SK-N-SH (cell line): ENCODE measurements at places on chromosomes 1 and 21.

GRCh38 chr21:45266518-45267389 lies 20.9 kb downstream of the POFUT2 start:
- DNase-seq, result no peak

DNA sequence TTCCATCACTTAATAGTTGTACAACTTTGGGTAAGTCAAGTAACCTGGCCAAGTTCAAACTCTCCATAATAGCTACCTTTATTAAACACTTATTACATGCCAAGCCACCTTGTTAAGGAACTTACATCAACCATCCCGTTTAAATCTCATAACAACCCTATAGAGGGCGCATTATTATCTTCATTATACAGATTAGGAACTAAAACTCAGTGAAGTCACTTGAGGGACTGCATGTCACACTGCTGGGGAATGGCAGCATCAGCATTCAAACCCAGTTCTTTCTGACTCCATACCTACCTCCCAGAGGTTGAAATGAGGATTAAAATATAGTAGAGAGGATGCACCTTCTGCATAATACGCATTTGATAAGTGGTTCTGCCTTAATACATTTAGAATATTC lies 47.1 kb upstream of the PLA2G2C start:
- DNase-seq, result peak; percentile 55

- DNase-seq, result no peak
These were observed 39.8 kb downstream of the RGS13 start for GRCh38 chr1:192675716-192676115.

- DNase-seq, result peak; percentile 47
These were observed 84.0 kb downstream of the IGSF21 start for GRCh38 chr1:18191481-18192155.

- DNase-seq, result no peak
These were observed 63.4 kb downstream of the PSMG1 start for GRCh38 chr21:39119891-39120290.

DNA sequence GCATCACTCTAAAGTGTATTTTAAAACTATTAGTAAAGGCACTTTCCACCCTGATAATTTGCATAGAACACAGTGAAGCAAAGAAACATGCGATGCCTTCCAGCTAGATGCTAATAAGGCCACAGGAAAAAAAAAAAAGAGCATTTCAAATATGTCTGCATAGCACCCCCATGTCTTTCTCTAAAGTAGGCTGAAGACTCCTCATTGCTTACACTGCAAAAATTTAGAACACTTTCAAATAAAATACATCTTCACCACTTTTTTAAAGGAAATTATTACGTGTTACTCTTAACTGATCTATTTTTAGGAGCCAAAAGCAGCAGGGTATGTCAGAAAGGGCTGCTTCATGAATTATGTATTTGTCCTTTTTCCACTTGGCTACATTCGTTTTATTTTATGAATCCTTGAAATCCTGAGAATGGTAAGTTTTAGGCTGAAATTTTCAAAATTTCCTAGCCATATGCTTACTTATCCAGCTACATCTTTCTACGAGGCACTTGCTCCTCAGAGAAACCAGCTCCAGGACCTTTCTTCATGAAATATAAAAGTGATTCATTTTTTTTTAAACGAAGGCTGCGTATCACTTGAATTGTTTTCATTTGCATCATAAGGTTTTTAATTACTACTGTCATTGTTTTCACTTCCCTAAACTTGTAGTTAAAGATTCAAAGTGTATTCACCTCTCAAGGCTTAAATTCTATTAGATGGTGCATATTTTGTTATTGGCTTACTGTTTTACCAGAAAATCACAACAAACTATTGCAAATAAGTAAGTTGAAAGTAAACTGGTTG lies 513.0 kb downstream of the PTPRC start:
- no peak for DNase-seq

- DNase-seq, result peak; percentile 36
These were observed 5.1 kb upstream of the MED18 start for GRCh38 chr1:28323720-28324119.

GRCh38 chr1:154567386-154568156 lies at the start of gene CHRNB2:
Gene CHRNB2 (plus strand): TSS chr1:154567778. CDS start chr1:154568045, 267 bp downstream.
- peak; percentile 97 for DNase-seq
